ENCODE measurements at places on chromosomes 5 and 9. TPM values are rescaled to one million over a fixed set of nuclear protein-coding genes. Genes with fewer than 3 reads are reported as not detected.

C5orf24 gene
- total RNA-seq: 43.9 TPM

SPINK6 gene
- not detected for total RNA-seq

AGGF1 gene
- total RNA-seq: 32.9 TPM

SPEF2 gene
- total RNA-seq: 5.8 TPM

ZNF454 gene
- not detected for total RNA-seq

SLIT3 gene
- total RNA-seq: 1.1 TPM

MCIDAS gene
- total RNA-seq: not detected

TMEM252 gene
- total RNA-seq: not detected

INSL6 gene
- total RNA-seq: not detected

CSF2 gene
- total RNA-seq: 1,084 TPM

FCN1 gene
- total RNA-seq: not detected

FOXI1 gene
- total RNA-seq: not detected

FOXD4L5 gene
- total RNA-seq: not detected

C9orf50 gene
- not detected for total RNA-seq

CDK7 gene
- 54.2 TPM for total RNA-seq

GZMA gene
- 87.6 TPM for total RNA-seq

GAS1 gene
- 0.14 TPM for total RNA-seq

MARVELD2 gene
- 0.36 TPM for total RNA-seq

GARIN3 gene
- total RNA-seq: 0.19 TPM

GABRA1 gene
- not detected for total RNA-seq

TBC1D9B gene
- total RNA-seq: 129 TPM

LCN10 gene
- 1.1 TPM for total RNA-seq

COL23A1 gene
- 0.07 TPM for total RNA-seq

IL9 gene
- total RNA-seq: not detected

CDKN2AIPNL gene
- total RNA-seq: 34.3 TPM

RHOBTB3 gene
- 0.37 TPM for total RNA-seq

IL33 gene
- total RNA-seq: not detected

SPATA6L gene
- not detected for total RNA-seq

EGFL7 gene
- 3.2 TPM for total RNA-seq

BRINP1 gene
- not detected for total RNA-seq

SPATA31E1 gene
- not detected for total RNA-seq

ZNF366 gene
- total RNA-seq: not detected

DAPK1 gene
- 3.6 TPM for total RNA-seq

TRIM7 gene
- 2.7 TPM for total RNA-seq

ZDHHC11B gene
- not detected for total RNA-seq

C1QTNF2 gene
- not detected for total RNA-seq

TSPAN17 gene
- 29.3 TPM for total RNA-seq

RNF208 gene
- 15.2 TPM for total RNA-seq

LEAP2 gene
- total RNA-seq: 6.0 TPM

RLN1 gene
- 0.59 TPM for total RNA-seq
